Fibroblast of villous mesenchyme (primary cell): ENCODE measurements at places on chromosomes 12 and 14. TPM values are rescaled to one million over a fixed set of nuclear protein-coding genes. Genes with fewer than 3 reads are reported as not detected.

CCDC196 gene
- total RNA-seq, result not detected in 2 replicates

ZDHHC22 gene
- total RNA-seq, result not detected in 2 replicates

- no peak for DNase-seq
Observed at GRCh38 chr12:45553204-45553603, 176.3 kb upstream of the ARID2 start.

GRCh38 chr14:100304825-100305323, 1.4 kb downstream of the SLC25A29 start:
- peak; percentile 42 for DNase-seq

- DNase-seq, result peak; percentile 39
Observed at GRCh38 chr14:29663281-29663801, 264.3 kb downstream of the PRKD1 start.

GRCh38 chr14:99691111-99691885, 7.2 kb downstream of the CYP46A1 start:
- DNase-seq, result no peak

DNA sequence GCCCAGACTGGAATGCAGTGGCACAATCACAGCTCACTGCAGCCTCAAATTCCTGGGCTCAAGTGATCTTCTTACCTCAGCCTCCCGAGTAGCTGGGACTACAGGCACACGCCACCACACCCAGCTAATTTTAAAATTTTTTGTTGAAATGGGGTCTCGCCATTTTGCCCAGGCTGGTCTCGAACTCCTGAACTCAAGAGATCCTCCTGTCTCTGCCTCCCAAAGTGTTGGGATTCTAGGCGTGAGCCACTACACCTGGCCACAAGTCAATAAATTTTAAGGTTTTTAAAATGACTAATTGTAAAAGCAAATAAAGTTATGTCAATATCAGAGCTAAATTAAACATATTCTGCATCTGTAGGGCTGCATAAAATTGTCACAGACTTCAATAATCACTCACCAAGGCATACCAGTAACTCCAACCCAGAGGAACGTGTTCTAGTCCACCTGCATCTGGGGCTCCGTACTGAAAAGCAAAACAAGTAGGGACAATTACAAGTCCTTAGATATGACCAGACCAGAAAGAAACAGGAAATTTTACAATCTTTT, 13.9 kb downstream of the GNS start:
- no peak for DNase-seq

TAS2R19 gene
- 4.8 and 7.8 TPM in 2 replicates for total RNA-seq

DNA sequence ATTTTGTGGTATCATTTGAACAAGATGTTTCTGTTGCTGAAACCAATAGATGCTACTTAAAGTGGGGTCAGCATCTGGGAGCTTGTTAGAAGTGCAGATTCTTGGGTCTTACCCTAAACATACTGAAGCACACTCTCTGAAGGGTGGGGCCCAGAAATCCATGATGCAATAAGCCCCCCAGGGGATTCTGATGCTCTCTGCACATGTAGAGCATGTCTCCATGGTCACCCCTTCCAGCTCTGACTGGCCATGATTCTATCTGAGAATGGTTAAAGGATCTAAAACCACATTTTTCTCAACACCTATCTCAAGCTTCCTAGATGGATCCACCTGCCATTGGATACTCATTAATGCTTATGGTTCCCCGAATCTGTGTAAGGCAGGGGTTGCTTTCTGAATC, 20.4 kb downstream of the JDP2 start:
- no peak for DNase-seq

DNA sequence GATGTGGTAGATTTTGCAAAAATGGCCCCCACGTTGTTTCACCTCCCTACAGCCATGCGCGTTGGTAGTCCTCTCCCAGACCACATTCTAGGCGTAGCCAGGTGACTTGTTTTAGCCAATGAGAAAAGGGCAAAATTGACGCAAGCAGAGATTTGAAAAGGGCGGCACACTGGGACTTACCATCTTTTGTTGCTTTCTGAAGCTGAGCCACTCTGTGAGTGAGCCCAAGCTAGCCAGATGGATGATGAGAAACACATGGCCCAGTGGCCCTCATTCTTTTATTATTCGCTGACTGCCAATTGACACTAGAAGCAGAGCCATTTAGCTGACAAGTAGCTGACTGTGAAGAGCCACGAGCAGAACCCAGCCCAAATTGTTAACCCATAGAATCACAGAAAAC, 142.0 kb upstream of the GZMB start:
- no peak for DNase-seq

- no peak for DNase-seq
Observed at GRCh38 chr14:74244115-74244514, 4.9 kb downstream of the VSX2 start.

KRT81 gene
- total RNA-seq, result not detected in 2 replicates

- DNase-seq, result no peak
Observed at GRCh38 chr14:102085488-102085887, 1.4 kb downstream of the HSP90AA1 start.

DNA sequence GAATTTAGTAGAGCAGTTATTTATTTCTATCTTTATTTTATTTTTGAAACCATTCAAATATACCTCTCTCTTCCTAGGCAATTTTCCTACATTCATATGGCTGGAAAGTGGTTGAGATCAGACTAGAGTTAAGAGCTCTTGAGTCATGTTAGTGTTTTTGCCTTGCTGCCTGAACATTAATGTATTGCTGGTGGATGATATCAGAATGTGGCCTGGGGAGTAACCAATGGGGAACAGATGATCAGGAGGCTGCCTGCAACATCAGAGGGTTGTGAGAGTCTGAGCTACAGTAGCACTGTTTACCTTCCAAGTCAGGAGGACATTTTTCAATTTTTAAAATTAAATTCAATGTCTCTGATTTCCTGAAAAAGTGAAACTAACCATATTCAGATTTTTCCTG, 166.3 kb upstream of the TRHDE start:
- no peak for DNase-seq

DNA sequence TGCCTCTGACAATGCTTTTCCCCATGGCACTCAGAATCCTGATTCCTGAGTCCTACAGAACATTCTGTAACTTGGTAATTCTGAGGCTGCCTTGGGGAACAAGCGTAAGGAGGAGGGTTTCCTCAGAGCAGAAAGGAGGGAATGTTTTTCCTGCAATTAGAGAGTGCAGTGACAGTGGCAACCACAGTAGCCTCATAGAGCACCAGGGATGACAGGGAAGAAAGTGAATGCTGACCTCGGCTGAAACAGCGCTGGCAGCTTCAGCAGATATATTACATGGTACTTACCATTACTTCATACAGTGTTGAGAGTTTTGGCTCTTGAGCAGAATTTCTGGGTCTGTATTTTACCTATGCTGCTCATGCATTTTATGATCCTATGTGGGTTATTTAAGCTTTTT, 757.1 kb downstream of the NRXN3 start:
- no peak for DNase-seq

GRCh38 chr14:73241481-73242165, 4.3 kb downstream of the PAPLN start:
- DNase-seq, result no peak

GLIPR1 gene
- 51.5 and 60.0 TPM in 2 replicates for total RNA-seq

DNA sequence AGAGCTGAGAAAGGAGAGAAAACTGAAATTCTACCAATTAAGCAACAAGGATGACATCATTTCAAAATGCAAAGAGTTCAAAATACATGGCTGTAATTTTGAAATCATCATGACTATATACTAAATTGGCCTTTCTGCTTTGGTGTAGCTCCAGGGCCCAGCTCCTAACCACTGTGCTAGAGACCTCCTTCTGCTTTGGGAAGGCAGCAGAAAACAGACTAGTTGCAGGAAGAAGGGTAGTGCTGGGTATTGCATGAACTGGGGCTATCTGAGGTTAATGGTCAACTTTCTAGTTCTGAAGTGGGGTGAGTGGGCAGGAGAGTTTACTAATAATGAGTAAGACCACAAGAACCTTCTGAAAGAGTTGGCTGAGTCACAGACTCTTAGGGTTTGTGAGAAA, 66.2 kb downstream of the PTGER2 start:
- peak; percentile 29 for DNase-seq

DNA sequence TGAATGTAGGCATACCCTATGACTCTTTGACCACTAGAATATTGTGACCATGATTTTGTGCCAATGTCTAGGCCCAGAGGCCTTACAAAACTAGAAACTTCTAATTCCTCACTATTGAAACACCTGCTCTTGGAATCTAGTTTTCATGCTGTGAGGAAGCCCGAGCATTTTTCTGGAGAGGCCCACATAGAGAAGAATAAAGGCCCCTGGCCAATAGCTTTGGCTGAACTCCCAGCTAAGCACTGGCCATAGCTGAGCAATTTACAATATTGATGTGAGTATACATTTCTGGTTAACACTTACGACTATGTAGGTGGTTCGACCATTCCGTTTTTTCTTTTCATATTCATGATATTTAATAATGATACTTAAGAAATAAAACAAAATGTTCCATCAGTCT, 190.3 kb downstream of the KCNH5 start:
- no peak for DNase-seq

- DNase-seq, result no peak
Observed at GRCh38 chr14:29684926-29685325, 242.7 kb downstream of the PRKD1 start.

- DNase-seq, result no peak
Observed at GRCh38 chr12:95787274-95787818, 3.2 kb downstream of the NTN4 start.

DNA sequence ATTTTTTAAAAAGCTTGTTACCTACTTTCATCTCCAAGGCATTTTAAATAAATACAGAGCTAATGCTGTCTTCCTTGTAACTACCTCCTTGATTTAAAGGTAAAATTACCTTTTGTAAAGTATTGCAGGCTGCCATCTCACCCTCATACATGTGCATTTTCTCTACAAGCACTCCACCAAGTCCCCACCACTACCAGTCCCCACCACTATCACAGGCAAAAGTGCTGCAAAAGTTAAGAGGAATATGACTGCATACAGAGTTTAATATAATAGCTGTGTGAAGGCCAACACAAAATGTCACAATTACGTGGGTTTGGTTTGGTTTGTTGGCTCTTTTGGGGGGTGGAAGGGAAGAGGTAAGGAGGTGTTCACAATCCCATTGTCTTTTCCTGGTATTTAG, 9.6 kb downstream of the SIX1 start:
- DNase-seq, result no peak

GRCh38 chr12:92151916-92152315, 6.3 kb upstream of the BTG1 start:
- no peak for DNase-seq

GRCh38 chr14:66652525-66653106, 144.7 kb downstream of the GPHN start:
- no peak for DNase-seq

DNA sequence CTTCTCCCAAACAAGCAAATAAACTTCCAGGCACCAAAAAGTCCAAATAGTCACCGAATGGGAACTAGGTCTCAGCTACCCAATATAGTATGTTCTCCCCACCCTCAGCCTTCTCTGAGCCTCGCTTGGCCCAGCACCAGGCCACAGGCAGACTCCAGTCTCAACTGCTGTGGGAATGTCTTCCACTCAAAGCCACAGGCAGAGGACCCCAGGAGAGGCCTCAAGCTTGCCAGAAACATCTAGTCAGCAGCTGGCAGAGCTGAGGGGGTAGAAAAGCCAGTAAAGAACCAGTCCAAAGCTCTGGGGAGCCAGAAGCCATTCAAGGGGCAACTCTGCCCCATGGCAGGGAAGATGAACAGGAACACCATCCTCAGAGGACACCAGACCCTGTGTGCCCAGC, 41.8 kb downstream of the FMNL3 start:
- DNase-seq, result no peak

DNA sequence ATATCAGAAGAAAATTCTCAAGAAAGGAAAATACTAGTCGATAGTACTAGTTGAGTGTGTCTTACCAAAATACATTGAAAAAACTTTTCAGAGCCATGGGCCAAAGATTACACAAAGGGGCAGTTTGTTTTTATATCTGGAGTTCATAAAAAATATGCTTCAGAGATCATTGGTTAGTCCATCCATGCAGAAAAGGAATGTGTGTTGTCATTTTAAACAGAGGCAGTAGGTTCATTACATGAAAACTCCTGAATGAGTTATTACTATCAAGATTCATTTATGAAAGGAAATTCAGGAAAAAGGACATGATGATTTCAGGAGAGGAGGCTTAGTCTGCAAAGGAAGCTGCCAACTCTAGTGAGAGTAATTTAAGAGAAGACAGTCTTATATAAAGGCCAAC, 354.8 kb downstream of the AEBP2 start:
- no peak for DNase-seq

DNA sequence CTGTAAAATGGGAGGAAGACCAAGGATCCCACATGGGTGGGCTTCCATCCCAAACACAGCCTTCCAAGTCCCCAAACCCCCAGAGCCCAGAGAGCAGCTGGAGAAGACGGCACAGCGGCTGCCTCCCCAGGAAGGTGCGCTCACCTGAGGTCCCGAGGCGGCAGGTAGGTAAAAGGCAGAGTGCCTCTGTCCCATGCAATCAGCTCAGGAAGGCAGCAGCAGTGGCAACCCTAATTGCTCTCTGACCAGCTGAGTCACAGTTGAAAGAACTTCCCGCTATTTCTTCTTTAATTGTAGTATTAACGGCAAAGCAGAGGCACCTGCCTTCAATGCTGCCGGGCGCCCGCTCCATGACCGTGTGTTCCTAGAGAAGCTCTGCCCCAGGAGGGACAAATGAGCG, 91.1 kb upstream of the BCL11B start:
- no peak for DNase-seq

DNA sequence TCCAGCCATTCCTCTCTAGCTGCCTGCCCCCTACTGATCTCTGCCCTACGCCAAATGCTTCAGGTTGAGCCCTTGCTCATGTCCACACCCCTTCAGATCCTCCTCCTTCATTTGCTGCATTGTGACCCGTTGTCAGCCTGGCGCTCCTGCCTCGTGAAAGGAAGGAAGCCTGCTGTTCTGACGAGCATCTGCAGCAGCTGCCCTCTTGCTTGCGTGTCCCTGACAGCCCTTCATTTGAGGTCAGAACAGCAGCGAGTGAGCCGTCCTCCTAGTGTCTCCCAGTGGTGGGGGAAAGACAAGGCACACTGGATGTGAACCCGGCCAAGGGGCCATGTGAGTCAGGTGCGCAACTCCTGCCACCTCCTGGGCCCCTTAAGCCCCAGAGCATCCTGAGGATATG, 3.0 kb upstream of the PIANP start:
- DNase-seq, result no peak

SERPINA1 gene
- not detected in 2 replicates for total RNA-seq

SOAT2 gene
- total RNA-seq, result not detected in 2 replicates

DNA sequence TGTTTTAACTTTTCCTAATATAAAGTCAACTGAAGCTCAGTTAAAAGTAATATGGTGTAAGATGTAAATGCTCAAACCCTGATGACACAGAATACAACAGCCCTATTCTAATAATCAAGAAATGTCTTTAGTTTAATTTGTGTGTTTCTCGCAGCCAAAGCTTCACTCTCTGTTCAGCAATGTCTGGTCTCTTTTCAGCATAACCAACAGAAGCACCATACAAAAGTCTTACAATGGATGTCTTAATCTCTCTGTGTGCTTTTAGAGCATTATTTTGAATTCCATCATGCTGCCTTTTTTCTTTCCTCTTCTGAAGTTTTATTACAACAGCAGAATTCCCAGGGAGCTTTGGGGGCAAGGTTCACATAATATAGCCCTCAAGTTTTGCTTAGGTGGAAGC, 210.2 kb upstream of the NPAS3 start:
- no peak for DNase-seq

CEBPE gene
- total RNA-seq, result not detected in 2 replicates

METAP2 gene
- 53.8 and 66.5 TPM in 2 replicates for total RNA-seq
